ENCODE measurements at places on chromosomes 4 and X.

- DNase-seq: no peak
Measured at GRCh38 chrX:39895218-39896110, 202.3 kb downstream of the BCOR start.

DNA sequence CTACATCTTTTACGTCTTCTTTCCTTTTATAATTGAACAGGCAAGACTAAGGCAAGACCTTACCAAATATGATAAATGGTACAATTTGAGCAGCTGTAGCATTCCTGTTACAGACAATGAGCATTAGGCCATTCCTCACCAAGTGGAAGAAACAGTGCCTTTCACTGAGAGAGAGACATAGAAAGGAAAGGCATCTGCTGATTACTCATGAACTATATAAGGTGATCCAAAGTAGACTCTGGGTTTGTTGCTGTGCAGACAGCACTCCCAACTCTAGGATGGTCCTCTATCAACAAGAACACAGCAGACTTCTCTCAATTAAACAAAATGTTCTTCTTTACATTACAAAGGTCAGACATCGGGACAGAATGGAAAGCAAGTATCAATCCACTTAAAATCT lies 91.9 kb downstream of the FAM13A start:
- DNase-seq: no peak

DNA sequence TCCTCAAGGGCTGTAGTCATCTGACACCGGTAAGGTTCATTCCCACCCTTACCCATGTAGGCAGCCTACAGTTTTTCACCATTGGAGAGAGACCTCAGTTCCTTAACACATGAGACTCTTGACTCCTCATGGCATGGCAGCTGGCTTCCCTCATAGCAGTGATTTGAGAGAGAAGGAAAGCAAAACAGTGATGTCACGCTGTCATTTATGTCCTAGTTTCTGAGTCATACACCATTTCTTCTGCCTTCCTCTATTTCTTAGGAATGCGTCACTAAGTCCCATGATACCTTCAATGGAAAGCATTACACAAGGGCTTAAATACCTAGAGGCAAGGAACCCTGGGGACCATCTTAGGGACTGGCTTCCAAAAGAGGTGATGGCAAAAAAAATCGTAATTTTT lies 226.1 kb downstream of the SPCS3 start:
- no peak for DNase-seq

GRCh38 chr4:106371161-106371560 lies 2.6 kb upstream of the GIMD1 start:
- no peak for DNase-seq

DNA sequence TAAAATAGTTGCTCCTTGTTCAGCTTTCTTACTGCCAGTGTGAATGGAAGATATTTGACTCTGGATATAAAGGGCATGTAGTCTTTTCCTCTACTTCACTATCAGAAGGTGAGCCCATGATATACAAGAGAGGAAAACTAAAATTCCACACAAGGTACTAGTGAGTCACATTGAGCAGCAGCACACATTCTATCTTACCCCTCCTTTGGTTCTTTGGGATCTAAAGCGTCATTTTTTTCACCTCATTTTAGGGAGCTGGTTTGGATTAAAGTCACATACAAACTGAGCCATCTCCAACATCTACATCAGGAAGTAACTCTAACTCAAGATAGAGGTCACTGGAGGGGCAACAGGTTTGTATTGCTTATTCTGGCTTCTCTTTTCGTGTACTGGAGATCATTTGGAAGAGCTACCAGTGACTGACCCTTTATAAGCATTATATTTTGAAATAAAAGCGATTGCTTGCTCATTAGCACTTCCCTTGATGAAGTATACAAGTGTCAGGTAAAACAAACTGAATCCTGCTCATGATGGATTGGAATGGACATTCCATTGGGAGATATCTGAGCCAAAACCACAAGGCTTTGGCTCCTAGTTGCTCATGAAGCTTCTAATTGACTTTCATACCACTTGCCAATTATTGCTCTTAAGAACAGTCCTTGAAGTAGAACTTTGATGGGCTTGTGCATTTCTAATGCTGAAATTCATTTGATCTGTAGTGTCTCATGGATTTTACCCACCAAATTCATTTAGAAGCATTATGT lies 124.1 kb downstream of the SPCS3 start:
- no peak for DNase-seq

- DNase-seq: no peak
Measured at GRCh38 chrX:2576793-2577192, 76.0 kb upstream of the DHRSX start.

DNA sequence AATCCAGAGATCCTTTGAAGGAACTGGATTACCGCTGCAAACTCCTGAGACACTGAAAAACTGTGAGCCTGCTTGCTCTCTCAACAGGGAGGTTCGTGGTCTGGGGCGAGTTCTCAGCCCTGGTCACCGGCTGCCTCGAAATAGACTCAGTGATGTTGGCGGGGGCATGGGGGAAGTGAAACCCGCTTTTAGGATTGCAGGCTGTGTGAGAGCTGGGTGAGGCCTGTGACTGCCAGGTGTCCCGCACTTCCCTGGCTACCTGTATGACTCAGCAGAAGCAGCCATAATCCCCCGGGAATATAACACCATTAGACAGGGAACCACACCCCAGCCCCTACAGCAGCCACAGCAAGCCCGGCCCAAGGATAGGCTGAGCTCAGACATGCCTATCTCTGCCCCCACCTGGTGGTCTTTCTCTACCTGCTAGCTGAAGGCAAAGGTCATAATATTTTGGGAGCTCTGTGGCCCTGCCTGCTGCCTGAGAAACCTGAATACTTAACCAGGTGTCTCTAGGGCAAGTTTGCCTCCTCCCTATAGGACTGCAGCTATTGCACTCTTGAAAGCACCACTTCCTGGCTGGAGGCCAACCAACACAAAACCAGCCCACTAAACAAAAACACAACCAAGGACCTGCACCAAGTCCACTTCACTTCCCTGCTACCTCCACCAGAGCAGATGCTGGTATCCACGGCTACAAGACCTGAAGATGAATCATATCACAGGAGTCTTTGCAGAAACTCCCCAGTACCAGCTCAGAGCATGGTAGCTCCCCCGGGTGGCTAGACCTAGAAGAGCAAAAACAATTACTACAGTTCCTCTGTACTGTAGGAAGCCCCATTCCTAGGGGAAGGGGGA lies 202.0 kb downstream of the RRAGB start:
- DNase-seq: no peak

GRCh38 chr4:141246243-141246642 lies 25.5 kb downstream of the ZNF330 start:
- DNase-seq: no peak

All from activated CD4-positive, alpha-beta T cell treated with anti-CD3 and anti-CD28 coated beads for 48 hours (primary cell).